ENCODE measurements at places on chromosomes 2 and 18.
A peak's percentile ranks its signal among the peaks of the same experiment; 100 is the strongest.

DNA sequence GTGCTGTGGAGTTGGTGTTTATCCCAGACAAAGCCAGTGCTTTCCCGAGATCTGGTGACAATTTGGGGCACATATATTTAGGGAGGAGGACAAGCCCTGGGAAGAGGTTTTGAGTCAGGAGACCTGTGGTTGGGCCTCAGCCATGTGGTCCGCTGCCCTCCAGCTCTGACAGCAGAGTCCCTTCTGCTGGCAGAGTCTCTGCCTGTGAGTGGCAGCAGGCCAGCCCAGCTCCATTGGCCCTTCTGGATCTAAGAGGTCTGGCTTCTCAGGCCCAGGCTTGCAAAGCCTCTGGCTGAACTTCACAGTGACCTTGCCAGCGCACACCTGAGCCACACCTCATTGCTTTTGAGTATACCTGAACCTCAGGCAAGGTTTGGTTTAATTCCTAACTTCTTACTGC lies 115.3 kb downstream of the BCL2L11 start:
- no peak for DNase-seq

DNA sequence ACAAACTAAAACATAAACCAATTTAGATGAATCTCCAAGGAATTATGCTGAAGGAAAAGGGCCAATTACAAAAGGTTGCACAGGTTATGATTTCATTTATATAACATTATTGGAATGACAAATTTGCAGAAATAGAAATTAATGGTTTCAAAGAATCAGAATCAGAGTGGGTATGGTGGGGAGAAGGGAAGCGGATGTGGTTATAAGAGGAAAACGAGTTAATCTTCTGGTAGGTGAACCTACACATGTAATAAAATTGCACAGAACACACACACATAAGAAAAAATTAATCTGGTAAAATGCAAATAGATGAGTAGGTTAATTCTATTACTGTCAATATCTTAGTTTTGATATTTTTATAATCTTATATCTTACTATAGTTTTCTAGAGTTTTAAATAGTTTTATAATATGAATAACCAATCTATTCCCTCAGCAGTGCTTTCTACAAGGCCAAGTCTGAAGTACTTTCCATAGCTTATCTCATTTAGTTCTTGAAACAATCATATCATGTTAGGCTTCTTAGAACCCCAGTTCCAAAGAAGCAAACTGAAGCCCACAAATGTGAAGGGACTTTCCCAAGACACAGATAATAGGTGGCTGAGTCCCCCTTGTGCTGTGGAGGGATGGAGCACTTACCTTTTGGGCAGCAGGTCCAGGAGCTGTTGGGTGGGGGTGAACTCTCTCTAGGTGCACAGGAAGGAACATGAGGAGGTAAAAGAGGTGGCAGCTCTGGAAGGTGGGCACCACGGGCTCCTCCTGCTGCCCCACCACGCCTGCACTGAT lies 31.5 kb downstream of the ZNF519 start:
- no peak for DNase-seq

- DNase-seq, result no peak
Measured at GRCh38 chr2:49686291-49686690, 532.0 kb upstream of the FSHR start.

GRCh38 chr2:228853151-228853550 lies 417.9 kb downstream of the PID1 start:
- DNase-seq, result peak; percentile 89

- DNase-seq, result no peak
Measured at GRCh38 chr2:136054856-136055255, 63.1 kb downstream of the CXCR4 start.

GRCh38 chr2:101001691-101002561 lies at the start of gene RPL31:
TSS of gene RPL31 (plus strand) at chr2:101002289. CDS start at chr2:101002702, 413 bp downstream.
- DNase-seq, result peak; percentile 98

GRCh38 chr2:230090967-230091366 lies 22.2 kb upstream of the SLC16A14 start:
- DNase-seq, result no peak
